ENCODE measurements at places on chromosomes 2 and 18. TPM values are rescaled to one million over a fixed set of nuclear protein-coding genes. Genes with fewer than 3 reads are reported as not detected.

Gene GPR17
- 0.69 TPM for polyA plus RNA-seq

DNA sequence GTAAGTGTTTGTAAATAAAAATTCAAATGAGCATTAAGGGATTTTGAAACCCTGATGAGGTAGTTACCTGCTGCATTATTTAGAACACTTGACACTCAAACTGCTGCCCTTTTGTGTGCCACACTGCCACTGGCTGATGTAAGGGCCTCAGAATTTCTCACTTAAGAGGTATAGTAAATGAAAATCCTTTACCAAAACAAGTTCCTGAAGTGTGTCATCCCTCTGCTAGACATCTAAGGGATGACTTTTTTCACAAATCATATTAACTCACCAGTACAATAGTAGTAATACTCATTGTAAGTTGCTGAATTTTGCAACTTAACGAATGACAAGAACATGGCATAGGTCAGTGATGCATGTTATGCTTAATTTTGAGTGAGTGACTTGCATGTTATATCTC, 274.9 kb upstream of the UBE2E3 start:
- DNase-seq: no peak

DNA sequence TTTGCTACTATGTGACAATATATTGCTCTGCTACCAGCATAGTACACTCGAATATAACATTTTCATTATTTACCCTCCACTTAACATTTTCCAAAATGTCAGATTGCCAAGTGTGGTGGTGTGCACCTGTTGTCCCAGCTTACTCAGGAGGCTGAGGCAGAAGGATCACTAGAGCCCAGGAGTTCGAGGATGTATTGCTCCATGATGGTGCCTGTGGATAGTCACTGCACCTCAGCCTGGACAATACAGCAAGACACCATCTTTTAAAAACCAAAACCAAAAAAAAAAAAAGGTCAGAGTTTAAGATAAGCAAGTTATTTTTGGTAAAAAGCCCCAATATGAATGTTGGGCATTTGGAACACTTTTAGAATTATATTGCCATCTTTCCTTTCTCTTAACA, 75.2 kb upstream of the EPB41L5 start:
- DNase-seq: no peak

Gene INO80B
- 29.5 TPM for polyA plus RNA-seq

GRCh38 chr2:767440-767839, 90.2 kb upstream of the TMEM18 start:
- DNase-seq: no peak

DNA sequence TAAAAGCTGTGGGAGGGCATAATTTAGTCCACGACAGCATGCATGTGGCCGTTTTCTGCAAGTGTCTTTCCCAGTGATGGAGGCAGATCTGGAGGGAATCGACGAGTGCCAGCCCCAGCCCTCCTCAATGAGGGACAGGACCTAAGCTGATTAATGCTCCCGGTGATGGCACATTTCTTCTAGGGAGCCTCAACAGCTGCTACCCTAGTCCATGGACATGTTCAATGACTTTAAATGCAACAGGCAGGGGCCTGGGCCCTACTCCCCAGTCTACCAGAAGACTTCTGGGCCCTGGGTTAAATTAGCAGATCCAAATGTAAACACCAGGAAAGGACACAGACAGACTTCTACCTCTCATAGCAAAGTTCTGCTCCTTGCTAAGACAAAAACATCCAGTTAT, 155.1 kb downstream of the ACTR3 start:
- no peak for DNase-seq

Gene ACKR3
- polyA plus RNA-seq: 60.8 TPM

- DNase-seq: peak; percentile 42
These were observed 37.2 kb upstream of the SNED1 start for GRCh38 chr2:240960971-240961876.
